Renal cortex interstitium (tissue), 15 donors: ENCODE measurements at places on chromosomes 13 and 19.

DNA sequence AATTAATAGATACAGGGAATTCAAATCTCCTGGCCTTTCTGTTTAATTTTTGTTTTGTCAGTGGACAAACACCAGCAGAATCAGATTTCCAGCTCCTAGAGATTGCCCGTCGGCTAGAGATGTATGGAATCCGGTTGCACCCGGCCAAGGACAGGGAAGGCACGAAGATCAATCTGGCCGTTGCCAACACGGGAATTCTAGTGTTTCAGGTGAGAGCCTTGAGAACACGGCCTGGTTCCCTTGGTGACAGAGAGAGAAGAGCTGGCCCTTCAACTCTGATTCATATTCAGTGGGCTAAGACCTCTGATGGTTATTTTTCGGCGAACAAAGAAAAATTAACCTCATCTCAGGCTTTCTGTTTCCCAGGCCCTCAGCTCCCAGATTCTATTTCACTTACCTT, 191.3 kb downstream of the STK24 start:
- DNase-seq: no peak

- DNase-seq: no peak
Measured at GRCh38 chr19:29887442-29887855, 54.6 kb upstream of the URI1 start.

DNA sequence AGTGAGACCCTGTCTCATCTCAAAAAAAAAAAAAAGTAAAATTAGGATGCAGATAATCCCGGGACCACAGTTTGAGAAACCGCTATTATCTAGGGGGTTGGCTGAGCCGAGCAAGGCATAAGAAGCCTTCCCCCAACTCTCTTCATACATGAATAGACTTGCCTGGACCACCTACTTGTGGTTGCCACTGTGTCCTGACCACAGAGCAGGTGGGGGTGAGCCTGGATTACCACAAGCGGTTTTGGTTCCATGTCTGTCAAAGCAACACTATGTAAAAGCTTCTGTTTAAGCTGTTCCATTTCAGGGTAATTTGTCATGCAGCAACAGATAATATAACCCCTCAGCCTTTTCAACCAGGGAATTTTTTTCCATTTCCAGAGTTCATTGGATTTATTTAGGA, 3.3 kb upstream of the NAPA start:
- DNase-seq: no peak

DNA sequence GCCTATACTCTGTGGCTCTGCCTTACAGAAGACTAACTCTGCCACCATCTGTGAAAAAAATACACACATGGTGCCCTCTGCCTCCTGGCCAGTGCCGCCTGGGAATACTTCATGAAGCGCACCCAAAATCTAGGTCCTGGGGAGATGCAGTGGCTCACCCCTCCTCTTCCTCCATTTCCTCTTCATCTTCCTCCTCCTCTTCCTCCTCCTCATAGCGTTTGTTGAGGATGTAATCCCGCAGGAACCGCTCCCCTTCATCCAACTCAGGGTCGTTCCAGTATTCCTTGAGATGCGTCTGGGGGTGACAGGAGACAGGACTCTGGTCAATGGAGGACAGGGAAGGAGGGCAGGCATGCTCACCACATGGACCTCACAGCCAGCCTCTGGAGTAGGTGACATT, 5.7 kb downstream of the KRI1 start:
- DNase-seq: no peak

DNA sequence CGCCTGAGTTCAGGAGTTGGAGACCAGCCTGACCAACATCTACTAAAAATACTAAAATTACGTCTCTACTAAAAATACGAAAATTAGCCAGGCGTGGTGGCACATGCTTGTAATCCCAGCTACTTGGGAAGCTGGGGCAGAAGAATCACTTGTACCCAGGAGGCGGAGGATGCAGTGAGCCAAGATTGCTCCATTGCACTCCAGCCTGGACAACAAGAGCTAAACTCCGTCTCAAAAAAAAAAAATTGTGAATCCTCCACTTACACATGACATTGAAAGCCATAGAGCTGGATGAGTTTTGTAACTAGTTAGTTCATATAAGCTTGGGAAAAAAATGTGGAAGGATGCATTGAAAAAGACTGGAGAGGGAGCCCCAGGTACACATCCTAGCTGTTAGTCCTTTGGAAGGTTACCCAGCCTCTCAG, 452 bp upstream of the PSMD8 start:
- DNase-seq: no peak
